Aorta (tissue), 5 donors: ENCODE measurements at places on chromosomes 7 and 10.

- DNase-seq: no peak
These were observed 103.8 kb downstream of the ATE1 start for GRCh38 chr10:121823993-121824463.

DNA sequence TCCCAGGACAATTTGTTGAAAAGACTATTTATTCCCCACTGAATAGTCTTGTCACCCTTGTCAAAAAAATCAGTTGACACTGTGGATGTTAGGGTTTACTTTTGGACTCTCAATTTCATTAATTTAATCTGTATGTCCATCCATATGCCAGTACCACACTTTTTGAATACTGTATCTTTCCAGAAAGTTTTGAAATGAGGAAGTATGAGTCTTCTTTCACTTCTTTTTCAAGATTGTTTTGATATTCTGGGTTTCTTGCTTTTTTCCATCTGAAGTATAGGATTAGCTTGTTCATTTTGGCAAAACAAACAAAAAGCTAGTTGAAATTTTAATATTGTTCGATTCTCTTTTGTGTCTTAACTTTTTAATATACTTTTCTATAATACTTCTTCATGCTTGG is 21.7 kb downstream of the KLHDC10 start:
- DNase-seq: no peak

DNA sequence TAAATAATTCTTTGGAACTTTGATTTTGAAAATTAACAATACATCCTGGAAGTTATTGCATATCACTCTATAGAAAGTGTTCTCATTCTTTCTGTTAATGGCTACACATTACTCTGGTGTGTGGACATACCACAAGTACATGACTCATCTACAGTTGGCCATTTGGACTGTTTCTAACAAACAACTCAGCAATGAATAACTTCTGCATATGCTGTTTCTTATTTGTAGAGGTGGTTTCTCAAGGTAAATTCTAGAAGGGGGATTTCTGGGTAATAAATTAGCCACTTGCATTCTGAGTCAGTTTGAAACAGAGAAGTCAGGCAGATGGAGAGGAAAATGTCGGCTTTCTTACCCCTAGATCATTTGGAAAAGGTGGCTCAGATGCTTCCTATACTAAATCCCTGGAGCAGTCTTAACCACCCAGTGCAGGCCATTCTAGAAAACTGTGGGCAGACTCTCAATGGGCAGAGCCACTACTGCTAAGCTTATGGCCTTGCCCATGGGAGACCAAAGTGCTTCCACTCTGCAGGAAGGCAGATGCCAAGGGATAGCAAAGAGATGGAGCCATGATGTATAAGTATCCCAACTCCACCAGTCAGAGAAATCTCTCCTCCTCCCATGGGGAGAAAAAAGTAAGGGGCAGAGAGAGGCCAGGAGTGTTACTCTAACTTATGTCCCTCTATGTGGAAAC is 194.0 kb upstream of the PLPP4 start:
- DNase-seq: no peak

GRCh38 chr10:93752761-93753160 is 5.0 kb upstream of the LGI1 start:
- no peak for DNase-seq

GRCh38 chr10:84264611-84265141 is 19.8 kb downstream of the RGR start:
- DNase-seq: peak; percentile 75

DNA sequence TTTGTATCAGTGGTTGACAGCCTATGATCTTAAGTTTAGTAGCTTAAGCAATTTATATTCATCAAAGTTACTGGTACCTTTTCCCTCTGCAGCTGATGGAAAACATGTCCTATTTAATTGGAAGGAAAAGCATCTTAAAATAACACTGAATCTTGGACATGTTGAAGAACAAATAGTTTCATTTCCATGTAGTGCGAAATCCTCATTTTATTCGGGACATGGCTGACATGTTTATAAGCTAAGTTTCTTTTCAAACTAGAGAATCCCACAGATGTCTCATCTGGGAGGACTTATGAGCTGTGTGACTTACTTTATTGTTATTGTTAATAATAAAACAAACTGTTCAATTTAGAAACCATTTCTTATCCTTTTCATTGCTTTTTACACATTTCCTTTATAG is 461.0 kb downstream of the SUGCT start:
- DNase-seq: no peak

DNA sequence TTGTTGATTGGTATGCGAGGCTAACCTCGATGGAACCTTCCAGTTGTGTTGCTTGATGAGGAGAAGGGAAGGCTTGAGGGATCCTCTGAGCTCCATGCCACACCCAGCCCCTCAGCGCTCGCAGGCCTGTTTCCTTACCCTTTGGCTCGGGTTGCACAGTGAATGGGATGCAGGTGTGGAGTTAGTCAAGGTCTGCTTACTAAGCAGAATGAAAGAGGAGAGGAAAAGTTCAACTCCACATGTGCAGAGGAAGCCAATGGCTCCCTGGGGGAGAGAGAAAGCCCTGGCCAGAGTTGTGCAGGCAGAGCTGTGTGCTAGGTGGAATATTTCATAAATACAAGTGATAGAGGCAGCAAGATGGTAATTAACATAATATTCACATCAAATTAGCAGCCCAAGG is 85.5 kb downstream of the JCAD start:
- no peak for DNase-seq

- DNase-seq: no peak
These were observed 90.4 kb downstream of the PDE1C start for GRCh38 chr7:31979690-31980330.
